NCI-H1417 treated with DMSO at 0.1 percent for 48 hours (cell line): ENCODE measurements at places on chromosomes 3 and 15.

DNA sequence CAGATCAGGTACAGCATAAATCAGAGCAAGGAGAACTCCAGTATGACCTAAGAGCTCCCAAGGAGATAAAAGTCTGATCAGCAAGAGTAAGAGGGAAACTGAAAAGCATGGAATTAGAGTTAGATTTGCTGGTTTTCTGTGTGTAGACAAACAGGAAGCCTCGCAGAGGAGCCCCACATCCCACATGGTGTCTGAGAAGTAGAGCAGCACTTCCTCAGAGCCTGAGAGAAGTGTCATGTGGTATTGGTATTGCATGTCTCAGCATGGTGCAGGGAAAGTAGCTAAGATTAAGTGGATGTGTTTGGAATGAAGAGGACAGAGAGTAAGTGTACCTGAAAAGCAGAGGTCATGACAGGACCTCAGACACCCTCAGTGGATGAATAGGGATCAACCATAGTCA, 175.4 kb upstream of the GBE1 start:
- no peak for DNase-seq

DNA sequence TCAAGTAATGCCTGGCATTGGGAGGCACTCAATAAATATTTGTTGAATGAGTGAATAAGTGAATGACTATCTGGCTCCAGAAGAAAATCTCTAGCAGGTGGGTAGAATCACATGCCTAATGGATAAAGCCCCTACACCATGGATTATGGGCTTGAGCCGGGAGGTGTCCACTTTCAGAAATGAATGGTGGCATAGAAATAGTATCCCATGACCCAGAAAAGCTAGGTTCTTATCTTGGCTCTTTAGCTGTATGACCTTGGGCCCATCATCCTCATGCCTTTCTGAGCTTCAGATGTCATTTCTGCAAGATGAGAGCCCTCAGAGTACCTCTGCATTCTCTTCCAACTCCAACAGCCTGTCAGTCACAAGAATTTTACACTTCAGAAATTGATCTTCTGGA, 37.3 kb upstream of the TNIK start:
- DNase-seq, result no peak

- DNase-seq, result no peak
These were observed 20.0 kb upstream of the CMTM6 start for GRCh38 chr3:32522682-32523081.

- DNase-seq, result no peak
These were observed 13.1 kb downstream of the AP3S2 start for GRCh38 chr15:89880727-89881126.

- no peak for DNase-seq
These were observed 141.4 kb downstream of the TP63 start for GRCh38 chr3:189772584-189772983.

DNA sequence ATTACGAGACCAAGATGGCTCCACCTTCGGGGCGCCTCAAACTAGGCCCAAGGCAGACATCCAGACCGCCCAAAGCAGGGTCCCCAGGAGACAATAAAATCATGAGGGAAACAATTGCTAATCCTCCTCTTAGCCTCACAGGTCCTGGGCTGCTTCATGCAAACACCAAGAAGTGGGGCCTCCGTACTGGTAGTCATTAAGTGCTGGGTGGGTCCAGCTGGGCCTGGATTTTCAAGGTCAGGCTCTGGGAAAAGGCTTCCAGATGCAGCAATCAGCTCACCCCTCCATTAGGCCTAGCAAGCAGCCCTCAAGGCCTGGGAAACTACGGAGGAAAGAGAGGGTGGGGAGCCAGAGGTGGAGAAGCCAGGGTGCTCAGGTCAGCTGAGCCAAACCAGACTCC, 634 bp downstream of the FBXL22 start:
- DNase-seq, result no peak

DNA sequence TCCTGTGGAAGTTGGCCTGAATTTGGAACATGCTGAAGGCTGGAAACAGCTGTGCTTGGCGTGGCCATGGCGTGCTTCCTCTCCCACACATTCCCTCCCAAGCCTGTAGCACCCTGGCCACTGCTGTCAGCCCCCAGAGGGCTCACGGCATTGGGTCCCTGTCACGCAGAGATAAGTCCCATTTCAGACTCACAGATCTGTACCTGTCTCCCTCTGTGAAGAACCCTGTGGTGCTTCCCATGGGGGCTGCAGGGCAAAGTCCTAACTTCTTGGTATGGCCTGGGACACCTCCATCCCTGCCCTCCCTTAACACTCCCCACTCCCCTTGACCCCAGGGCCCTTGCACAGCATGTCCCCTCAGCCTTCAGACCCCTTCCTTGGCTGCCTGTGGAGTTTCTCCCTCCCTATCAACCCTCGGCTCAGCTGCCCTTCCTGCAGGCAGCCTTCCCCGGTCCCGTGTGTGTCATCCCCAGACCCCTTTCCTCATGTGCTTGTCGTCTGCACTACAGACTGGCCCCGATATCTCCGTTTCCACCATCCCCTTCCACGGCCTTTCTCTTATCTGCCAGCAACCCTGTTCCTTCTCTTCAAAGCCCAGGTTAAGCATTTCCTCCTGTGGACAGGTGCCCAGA, 28.6 kb downstream of the ABTB1 start:
- DNase-seq, result no peak
